ENCODE measurements at places on chromosomes 16 and 17. TPM values are rescaled to one million over a fixed set of nuclear protein-coding genes. Genes with fewer than 3 reads are reported as not detected.

Gene SGCA
- 0.83 TPM for polyA plus RNA-seq

Gene MT1G
- polyA plus RNA-seq: 1,548 TPM

Gene KRTAP9-4
- polyA plus RNA-seq: not detected

Gene IGSF6
- polyA plus RNA-seq: 0.32 TPM

Gene THOC6
- 24.8 TPM for polyA plus RNA-seq

Gene DCXR
- polyA plus RNA-seq: 361 TPM

Gene DVL2
- polyA plus RNA-seq: 9.9 TPM

Gene CDRT15L2
- polyA plus RNA-seq: not detected

All from adipose tissue (tissue), 3 donors.